Stimulated activated CD8-positive, alpha-beta memory T cell treated with anti-CD3 and anti-CD28 coated beads, Interleukin-12 subunit alpha, Interleukin-12 subunit beta, amount 100 ng/mL, for 1 hour (primary cell): ENCODE measurements at places on chromosomes 2 and 18.

- DNase-seq = no peak
Observed at GRCh38 chr2:45311559-45311958, 299.5 kb downstream of the SRBD1 start.

DNA sequence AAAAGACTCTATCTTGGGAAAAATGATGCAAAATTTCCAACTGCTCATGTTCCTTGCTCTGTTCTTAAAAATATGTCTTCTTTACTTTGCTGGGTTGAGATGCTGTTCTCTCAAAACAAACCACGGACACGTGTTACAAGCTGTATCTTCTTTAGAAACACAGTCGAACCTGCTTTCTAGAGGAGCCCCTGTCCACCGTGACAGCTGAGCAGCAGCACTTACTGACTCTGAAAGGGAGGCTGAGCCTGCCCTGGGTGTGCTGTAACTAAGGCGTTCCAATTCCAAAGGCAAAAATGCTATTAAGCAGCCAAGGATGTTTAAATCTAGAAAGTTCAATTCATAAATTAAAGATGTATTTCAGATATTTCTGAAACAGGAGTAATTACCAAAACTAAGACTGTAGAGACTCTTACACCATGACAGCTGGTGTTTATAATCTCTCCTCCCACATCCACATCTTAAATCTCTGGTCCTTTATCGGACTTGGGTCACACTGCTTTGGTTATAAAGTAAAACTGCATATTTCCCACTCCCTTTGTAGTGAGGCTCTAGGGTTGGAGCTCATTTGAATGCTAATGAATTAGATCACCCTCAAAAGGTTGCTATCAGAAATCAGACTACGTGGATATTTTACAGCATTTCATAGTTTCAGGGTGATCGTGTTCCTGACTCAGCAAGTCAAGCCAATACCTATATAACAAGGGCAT, 281.2 kb upstream of the LYPD1 start:
- DNase-seq = no peak

GRCh38 chr2:30239308-30239985, 8.1 kb downstream of the LBH start:
- peak; percentile 38 for DNase-seq

- no peak for DNase-seq
Observed at GRCh38 chr2:219010162-219010756, 17.0 kb upstream of the CRYBA2 start.

GRCh38 chr2:169808221-169808620, 9.6 kb downstream of the SSB start:
- no peak for DNase-seq

DNA sequence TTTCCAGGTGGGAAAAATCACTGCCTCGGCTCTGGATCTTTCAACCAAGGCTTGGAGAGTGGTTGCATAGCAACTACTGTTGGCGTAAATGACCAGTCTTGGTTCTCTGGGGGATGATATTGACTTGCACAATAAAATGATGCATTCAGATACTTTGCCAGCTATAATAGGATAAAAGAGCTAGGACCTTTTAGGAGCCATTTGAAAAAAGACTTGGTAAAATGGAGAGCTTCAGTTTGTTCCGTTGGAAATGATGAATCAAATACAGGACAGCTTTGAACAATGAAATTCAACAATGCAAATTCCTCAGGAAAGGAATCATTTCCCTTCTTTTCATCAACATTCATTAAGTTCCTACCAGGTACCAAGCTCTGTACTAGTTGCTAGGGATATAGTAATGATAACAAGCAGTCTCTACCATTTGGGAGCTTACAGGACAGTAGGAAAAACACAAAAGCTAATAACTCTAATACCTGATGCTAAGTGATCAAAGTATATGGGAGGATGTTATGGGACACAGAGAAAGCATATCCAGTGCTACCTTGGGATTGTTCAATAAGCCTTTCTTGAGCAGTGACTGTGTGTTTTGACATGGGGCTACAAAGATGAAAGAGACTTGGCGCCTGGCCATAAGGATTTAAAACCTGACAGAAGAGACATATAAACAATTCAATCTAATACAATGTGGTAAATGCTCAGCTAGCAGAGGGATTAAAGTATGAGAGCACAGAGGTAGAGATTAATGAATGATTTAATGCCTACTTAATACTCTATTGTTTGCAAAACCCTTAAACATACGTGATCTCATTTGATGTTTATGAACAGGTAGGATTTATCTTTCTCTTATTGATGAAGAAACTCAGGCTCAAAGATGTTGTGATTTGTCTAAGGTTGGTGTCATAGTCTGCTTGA, 110.7 kb downstream of the QPCT start:
- DNase-seq = no peak

DNA sequence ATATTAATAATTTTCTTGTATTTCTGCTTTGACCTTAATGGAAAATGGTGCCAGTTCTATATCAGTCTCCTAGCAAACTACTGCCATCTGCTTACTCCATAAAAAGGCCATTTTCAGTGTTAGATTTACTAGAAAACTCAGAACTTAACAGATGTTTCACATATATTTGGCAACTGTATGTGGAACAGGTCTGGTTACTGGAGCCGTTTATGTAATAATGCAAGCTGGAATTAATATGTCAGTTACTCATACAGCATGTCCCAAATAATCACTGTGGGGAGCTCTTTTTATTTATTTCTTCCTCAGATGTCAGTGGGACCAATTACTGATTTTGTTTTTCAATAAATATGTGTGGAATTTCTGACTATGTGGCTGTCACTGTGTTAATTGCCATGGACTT, 1247.6 kb downstream of the CNTNAP5 start:
- DNase-seq = no peak

DNA sequence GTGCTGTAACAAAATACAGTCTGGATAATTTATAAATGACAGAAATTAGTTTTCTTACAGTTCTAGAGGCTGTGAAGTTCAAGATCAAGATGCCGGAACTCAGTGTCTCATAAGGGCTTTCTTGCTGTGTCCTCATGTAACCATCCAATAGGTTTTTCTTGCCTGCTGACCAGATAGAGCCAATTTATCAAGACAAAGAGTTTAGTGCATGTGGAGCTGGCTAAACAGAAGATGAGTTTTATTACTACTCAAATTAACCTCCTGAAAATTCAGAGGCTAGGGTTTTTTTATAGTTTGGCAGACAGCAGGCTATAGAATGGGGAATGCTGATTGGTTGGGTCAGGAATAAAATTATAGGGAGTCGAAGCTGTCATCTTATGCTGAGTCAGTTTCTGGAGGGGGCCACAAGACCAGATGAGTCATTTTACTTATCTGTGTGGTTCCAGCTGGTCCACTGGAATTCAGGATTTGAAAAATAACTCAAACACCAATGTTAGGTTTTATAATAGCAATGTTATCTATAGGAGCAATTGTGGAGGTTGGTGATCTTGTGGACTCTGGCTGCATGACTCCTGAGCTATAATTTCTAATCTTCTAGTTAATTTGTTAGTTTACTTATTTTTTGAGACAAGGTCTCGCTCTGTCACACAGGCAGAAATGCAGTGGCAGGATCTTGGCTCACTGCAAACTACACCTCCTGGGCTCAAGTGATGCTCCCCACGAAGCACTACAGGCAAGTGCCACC, 3.2 kb upstream of the PDK1 start:
- DNase-seq = no peak

DNA sequence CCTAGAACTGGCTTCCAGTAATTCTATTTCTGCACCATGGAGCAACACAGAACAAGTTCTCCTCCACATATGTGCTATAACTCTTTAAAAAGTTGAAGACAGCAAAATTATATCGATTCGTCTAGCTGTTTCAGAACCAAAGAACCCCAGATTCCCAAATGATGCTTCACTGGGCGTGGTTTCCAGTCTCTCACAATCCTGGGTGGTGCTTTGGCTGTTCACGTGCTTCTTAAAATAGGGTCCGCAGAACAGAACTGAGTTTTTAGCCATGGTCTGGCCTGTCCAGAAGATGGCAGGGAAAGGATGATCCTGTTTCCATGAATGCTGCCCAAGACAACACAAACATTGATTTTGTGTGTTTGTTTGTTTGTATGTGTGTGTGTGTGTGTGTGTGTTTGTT, 37.6 kb upstream of the PARD3B start:
- DNase-seq = no peak

DNA sequence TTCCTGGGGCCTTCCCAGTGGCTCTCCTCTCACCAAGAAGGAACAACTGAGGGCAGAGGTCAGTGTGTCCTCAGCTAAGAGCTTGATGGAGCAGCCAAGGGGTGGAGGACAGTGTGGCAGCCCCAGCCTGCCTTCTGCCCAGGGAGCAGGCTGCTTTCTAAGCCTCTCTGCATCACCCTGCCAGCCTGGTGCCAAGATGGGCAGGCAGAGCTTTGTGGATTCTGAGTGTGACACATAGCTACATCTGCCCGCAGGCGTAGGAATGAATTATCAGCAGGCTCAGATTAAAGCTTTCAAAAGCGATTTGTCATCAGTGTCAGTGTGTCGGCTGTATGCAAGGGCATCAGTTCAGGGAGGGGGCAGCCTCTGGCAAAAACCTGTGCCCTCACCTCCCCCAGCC, 8.7 kb downstream of the MAL start:
- no peak for DNase-seq

- DNase-seq = no peak
Observed at GRCh38 chr2:239313776-239314175, 87.0 kb downstream of the HDAC4 start.

GRCh38 chr18:25147877-25148488, 204.0 kb downstream of the ZNF521 start:
- no peak for DNase-seq

- no peak for DNase-seq
Observed at GRCh38 chr18:36411745-36412168, 114.2 kb downstream of the FHOD3 start.

GRCh38 chr18:73961804-73962203, 185.8 kb downstream of the FBXO15 start:
- no peak for DNase-seq

DNA sequence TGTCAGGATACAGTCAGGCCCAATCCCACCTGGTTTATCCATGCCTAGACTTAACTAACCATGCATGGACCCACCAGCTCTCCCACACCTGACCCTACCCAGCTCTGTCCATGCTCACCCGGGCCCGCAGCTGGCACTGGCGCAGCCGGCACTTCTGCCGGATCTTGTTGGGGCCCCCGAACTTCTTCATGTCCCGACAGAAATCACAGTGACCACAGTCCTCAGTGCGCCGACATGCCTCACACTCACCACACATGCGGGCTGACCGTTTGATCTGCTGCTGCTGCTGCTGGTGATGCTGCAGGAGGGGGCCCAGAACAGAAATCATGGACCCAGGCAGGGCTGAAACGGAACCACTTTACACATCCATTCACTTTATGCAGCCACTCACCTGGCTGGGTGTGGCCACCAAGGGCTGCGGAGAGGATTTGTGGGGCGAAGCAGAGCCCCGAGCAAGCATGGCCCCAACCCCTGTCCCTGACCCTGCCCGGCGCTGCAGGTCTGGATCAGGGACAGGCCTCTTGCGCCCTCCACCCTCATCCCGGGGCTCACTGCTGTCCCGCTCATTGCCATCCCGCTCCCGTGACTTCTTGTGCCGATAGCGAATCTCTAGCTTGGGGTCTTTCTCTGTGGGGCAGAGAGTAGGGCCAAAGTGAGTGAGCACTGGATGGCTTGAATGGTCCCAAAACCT, 1.7 kb downstream of the CXXC1 start:
- no peak for DNase-seq

DNA sequence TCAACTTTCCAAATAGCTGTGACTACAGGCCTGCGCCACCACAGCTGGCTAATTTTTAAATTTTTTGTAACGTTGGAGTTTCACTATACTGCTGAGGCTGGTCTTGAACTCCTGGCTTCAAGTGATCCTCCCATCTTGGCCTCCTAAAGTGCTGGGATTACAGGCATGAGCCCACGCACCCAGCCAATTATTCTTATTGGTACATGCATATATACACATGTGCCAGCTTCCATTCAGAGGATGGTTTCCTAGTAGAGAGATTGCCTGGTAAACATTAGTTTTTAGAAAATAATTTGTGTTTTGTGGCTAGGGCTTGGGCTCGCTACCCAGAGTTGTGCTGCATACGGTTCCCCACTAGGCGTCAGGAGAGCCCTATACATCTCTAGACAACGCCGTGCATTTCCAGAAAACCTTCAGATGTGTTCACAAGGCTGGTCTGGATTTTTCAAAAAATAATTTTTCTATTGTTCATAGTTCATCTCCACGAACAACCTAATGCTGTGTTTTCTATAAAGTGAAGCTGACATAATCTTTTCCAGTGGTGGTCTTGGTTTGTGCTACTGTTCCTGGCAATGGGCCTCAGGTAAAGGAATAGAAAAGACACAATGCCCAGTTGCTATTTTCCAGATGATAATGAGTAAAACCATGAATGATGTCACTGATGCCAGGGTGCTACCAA, 14.6 kb upstream of the AFG3L2 start:
- peak; percentile 24 for DNase-seq

DNA sequence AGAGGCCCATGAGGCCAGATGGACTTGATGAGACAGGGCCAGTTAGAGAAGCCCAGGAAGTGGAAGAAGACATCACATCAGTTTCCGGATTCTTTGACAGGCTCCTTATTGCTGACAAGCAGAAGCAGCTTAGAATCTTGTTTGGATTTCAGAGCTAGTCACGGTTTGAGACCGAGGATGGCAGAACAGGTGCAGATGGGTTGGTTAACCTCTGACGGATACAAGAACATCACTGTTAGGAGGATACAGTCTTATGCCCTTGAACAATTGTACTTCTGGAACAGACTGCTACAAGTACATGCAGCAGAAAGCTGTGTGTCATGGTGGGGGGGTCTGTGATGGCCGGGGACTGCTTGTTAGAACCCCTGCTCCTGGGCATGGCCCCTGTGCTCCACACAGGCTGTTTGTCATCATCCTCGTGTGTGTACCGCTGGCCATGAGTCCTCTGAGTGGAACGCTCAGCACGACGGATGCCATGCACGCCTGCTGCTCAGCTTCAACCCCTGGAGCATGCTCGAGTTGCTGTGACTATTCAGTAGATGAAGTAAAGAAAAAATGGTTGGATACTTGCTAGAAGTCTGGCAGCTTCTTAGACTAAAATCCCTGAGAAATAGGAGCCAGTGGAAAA, 217.7 kb downstream of the SH3RF3 start:
- no peak for DNase-seq

GRCh38 chr2:231161252-231161839, 36.5 kb upstream of the HTR2B start:
- no peak for DNase-seq

DNA sequence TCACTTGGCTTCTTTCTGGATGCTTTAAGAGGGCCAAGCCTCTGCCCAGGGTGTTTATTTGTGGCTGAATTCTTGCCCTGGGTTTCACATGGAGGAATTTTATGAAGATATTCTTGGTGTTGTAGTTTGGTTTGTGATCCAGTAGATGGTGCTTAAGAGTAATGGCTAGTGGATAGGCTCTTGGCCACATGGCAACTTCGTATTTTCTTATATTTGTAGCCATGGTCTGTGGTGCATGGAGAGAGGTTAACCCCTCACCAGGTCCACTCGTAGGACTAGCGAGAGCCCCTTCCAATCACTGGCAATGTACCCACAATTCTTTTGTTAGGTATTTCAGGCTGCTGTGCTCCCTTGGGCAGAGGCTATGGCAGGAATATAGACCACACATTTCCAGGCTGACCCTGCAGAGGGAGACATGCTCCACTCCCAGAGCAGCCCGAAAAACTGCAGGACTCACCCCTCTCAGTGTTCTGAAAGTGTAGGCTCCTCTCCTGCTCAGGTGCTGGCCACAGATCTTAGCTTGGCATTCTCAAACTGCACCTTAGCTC, 582.1 kb upstream of the SETBP1 start:
- no peak for DNase-seq

- no peak for DNase-seq
Observed at GRCh38 chr2:30511122-30512083, 64.4 kb downstream of the LCLAT1 start.
